Thyroid gland (tissue), 4 donors: ENCODE measurements at places on chromosomes 5 and 9. TPM values are rescaled to one million over a fixed set of nuclear protein-coding genes. Genes with fewer than 3 reads are reported as not detected.

DNA sequence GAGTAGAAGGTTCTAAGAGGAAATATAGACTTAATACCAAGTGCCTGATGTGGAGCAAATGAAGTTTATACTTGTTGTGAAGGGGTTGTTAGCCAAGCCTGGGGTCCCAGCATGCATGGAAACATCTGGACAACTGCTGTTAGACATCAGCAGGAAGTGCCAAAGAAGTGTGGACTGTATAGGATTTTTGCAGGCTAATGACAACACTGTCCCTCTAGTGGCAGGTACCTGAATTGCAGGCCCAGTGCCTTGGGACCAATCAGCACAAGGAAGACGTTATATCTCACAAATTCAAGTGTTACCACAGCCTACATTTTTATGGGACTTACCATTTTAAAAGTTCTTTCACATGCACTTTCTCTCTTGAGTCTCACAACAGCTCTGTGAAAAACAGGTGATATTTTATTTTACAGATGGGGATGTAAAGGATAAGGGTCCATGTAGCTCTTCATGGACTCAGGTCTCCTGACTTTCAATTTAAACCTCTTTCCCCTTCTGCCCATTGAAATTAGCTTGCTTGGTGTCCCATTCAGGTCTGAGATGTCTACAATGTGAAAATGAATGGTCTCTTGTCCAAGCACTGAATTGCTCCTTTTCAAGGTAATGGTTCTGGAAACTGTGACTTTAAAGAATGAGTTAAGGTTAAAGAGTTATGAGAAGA, 89.0 kb upstream of the MAP1B start:
- no peak overlapping the region for H3K27ac ChIP-seq
- no peaks in the 10 kb centered on the region for H3K36me3 ChIP-seq
- peak; percentile 19 for DNase-seq
- no peak overlapping the region for H3K4me3 ChIP-seq
- no peaks in the 10 kb centered on the region for H3K4me1 ChIP-seq

- no peak overlapping the region for H3K27ac ChIP-seq
- no peaks in the 10 kb centered on the region for H3K36me3 ChIP-seq
- no peaks in the 10 kb centered on the region for H3K27me3 ChIP-seq
- no peaks in the 10 kb centered on the region for H3K4me1 ChIP-seq
- DNase-seq = no peak
Measured at GRCh38 chr9:99680191-99680590, 141.5 kb upstream of the NR4A3 start.

Gene COX7C
- 683 TPM for total RNA-seq

Gene ZFP37
- 4.6 TPM for total RNA-seq

Gene RNF183
- total RNA-seq = not detected
